ENCODE measurements at places on chromosomes 12 and 14.

DNA sequence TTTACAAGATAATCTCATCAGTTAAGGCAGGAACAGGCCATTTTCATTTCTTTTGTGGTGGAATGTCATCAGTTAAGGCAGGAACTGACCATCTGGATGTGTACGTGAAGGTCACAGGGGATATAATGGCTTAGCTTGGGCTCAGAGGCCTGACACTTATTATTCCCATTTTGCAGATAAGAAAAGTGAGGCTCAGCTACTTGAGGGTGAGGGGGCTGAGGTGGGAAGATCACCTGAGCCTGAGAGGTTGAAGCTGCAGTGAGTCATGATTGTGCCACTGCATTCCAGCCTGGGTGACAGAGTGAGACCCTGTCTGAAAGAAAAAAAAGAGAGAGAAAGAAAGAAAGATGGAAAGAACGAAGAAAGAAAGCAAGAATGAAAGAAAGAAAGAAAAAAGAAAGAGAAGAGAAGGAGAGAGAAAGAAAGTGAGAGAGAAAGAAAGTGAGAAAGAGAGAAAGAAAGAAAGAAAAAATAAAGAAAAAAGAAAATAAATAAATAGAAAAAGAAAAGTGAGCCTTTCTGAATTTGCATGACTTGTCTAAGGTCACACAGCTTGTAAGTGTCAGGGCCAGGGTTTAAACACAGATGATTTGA, 142.0 kb downstream of the TMEM30B start:
- no peak for DNase-seq

GRCh38 chr14:36394593-36394992, 74.2 kb upstream of the MBIP start:
- no peak for DNase-seq

- no peak for DNase-seq
Measured at GRCh38 chr12:45973526-45973925, 16.8 kb downstream of the SCAF11 start.

DNA sequence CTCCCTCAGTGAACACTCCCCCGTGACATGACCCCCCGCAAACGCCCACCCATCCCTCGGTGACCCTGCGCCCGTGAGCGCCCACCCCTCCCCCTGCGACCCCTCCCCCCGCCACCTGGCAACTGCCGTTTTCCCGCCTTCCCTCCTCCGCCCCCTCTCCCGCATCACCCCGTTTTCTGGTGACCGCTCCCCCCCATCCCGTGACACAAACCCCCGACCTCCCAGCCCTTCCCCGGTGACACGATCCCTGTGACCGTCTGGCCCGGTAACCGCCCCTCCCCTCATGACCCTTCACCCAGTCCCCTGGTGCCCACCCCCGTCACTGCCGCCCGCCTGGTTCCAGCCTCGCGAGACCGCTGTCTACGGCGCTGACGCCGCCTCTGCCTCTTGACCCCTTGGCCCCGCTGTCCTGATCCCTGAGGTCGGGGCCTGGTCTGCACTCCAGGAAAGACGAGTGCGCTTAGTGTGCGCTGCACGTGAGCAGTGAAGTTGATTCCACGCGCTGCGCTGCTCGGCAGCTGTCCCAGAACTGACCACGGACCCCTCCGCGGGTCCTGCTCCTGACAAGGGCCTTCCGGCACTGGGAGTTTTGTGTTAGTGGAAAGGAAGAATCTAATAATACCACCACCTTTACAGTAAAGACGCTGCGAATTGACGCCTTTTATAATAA, 59.4 kb downstream of the DDX51 start:
- DNase-seq = peak; percentile 49

GRCh38 chr14:100317912-100318808, 5.0 kb upstream of the SLC25A47 start:
- DNase-seq = peak; percentile 63

Data from activated CD4-positive, alpha-beta T cell treated with anti-CD3 and anti-CD28 coated beads, Interleukin-2, amount 10 ng/mL, durations not matched to agents 7 days and 5 days (primary cell).